ENCODE measurements at places on chromosomes 1 and 21.

DNA sequence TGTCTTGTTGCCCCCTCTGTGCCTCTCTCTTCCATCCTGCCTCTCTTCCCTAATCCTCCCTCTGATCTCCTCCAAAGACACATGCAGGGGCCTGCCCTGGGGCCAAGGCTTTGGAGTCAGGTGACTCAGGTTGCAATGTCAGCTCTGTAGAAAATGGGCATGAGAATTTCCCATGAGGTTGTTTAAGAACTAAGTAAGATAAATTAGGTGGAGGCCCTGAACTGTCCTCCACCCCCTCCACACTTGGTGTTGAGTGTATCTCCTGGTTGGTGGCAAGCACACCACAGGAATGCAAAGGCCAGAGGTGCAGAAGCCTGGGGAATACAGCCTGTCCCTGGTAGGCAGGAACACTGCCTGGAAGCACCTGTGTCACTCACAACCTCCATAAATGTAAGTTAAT, 63.9 kb upstream of the GRIK3 start:
- no peak for DNase-seq

- DNase-seq = no peak
These were observed 2.0 kb downstream of the RPRD2 start for GRCh38 chr1:150365941-150366340.

GRCh38 chr1:172815740-172816139, 156.8 kb downstream of the FASLG start:
- no peak for DNase-seq

DNA sequence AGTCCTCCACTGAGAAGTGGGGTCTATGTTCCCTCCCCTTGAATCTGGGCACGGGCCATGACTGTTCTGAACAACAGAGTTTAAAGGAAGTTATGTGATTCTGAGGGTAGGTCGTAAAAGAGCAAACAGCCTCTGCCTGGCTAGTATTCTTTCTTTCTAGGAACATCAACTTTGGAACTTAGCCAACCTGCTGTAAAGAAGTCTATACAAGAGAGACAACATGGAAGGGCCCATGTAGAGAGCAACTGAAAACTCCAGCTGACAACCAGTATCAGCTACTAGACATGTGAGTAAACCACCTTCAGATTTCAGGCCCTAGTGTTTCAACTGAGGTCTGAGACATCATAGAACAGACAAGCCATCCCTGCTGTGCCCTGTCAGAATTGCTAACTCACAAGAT, 7.5 kb downstream of the SELENOF start:
- no peak for DNase-seq

DNA sequence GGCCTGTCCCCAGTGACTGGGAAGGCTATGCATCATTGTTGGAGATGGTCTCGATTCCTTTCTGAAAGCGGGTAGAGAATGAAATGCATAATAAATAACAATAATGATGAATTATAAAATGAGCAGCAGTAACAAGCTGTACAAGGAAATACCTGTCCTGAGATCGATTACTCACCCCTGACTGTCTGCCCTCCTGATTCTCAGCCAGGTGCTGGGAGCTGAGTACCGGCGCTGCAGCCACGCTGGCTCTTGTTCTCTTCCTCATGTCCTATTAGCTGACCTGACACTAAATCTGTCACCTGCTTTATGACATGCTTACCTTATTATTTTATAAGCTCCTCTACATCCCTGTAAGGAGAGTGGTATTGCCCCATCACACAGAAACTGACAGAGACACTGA, 3.4 kb downstream of the AGPAT3 start:
- DNase-seq = no peak

DNA sequence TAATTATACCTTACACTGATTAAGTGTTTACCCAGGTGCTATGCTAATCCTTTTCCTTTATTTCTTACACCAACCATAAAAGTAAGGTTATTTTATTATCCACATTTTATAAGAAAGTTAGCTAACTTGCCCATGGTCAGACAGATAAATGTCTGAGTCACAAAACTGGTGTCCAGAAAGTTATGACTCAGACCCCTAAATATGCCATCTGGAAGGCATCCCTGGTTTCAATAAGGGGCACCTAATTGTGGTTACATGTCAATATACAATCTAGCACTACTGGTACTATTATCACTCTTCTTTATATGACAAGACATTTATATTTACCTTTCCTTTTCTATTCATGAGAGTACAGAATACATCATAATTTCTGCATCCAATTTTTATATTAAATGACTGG, 496.5 kb upstream of the ADGRL2 start:
- no peak for DNase-seq

DNA sequence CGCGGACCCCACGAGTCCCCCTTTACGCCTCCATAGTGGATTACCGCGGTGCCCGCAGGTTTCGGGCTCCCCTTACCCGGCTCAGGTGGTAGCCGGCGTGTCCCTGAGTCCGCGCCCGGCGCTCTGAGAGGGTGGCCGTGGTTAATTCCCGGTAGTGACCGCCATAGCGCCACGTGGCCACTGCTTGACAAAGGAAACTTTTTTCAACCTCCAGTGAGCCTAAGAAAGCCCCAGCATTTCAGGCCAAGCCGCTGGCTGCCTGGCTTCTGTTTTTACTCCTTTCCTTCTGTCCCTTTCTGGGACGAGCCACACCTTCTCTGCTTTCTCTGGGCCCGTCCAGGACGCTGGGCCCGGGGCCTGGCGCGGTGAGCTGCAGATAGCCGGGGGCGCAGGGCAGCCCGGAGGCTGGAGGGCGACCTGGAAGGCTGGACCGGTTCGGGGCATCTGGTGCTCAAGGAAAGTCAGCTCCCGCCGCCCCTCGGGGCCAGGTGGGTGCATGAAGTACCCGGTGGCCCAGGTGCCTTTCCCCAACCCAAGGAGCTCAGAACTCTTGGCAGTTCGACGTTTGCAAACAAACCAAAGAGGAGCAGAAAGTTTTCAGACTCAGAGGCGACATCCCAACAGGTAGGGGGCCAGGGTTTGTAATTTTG, 540 bp upstream of the C1orf198 start:
- DNase-seq = no peak
